ENCODE measurements at places on chromosomes 13 and 19. TPM values are rescaled to one million over a fixed set of nuclear protein-coding genes. Genes with fewer than 3 reads are reported as not detected.
A peak's percentile ranks its signal among the peaks of the same experiment; 100 is the strongest.

DNA sequence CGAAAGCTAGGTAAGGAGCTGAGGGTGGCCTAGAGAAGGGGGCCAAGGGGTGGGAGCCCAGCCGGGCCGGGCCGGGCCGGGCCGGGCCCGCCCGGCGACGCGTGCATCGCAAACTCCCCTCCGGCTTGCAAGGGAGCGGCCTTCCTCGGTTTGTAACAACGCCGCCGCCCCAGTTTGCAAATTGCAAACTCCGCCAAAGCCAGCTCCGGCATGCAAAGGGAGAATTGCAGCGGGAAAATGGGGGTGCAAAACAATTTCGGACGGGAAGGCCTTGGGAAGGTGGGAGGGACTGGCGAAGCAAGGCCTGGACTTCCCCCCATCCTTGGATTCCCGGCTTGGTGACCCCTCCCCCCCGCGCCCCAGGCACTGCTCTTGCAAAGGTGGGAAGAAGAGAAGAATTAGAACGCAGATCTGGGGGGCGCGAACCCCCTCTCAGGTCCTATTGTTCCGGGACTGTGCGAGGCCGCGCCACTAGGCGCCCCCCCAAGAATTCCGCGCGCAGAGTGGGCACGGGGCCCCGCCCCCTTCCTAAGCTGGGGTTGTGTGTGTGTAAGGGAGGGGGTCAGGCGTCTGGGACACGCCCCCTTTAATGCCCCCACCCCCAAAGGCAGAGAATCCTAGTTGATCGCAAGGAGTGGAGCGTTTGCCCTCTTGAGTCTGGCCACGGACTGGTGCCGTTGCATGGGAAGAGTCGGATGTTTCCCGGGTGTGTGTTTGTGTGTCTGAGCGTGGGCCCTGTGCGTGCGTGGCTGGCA is 926 bp downstream of the PRR12 start:
- peaks cover 7% of the 10 kb centered on the region for H3K4me1 ChIP-seq
- H3K36me3 ChIP-seq: peaks cover 32% of the 10 kb centered on the region
- DNase-seq: peak; percentile 74
- H3K27ac ChIP-seq: peak overlapping the region; percentile 92

DNA sequence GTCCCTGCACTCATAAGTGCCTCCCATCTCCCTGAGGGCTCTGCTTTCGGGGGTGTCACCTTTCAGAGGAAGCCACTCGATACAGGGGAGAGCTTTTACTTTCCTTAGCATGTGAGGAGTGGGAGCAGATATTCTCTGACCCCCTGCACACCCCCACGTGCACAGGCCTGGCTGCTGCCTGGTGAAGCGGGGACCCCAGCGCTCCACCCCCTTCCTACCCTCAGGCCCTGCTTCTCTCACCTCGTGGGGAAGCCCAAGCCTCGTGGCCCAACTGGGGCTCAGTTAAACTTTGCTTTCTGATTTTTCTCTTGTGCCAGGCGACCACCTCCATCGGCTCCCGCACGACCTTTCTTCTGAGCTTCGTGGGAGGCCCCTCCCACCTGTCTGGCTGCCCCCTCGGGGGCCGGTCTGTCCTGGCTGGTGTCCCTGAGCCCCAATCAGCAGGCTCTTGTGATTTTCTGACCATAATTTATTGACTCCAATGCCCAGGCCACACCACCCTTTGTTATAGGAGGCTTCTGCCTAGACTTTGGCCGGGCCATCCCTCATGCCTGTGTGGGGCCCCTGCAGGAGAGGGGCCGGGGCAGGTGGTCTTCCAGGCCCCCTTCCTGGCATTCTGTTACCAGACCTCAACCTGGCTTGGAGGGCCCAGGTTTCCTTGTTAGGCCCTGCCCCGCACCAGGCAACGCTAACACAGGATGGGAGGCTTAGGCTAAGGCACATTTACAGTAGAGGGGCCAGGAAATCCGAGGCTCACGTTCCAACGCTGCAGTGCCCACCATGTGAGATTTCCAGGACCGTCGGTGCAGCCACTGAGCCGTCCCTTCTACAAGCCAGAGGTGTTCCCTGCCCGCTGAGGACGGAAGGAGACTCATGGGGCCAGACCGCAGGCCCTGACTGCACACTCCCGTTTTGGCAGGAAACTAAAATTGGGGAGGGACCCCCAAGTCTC is 3.7 kb downstream of the TMED1 start:
- no peak overlapping the region for H3K27ac ChIP-seq
- no peaks in the 10 kb centered on the region for H3K27me3 ChIP-seq
- peaks cover 13% of the 10 kb centered on the region for H3K36me3 ChIP-seq
- H3K4me3 ChIP-seq: no peak overlapping the region
- DNase-seq: no peak

ZNF665 gene
- 1.2 TPM for total RNA-seq

CERS1 gene
- 11.4 TPM for total RNA-seq

ZSCAN4 gene
- total RNA-seq: not detected

DNA sequence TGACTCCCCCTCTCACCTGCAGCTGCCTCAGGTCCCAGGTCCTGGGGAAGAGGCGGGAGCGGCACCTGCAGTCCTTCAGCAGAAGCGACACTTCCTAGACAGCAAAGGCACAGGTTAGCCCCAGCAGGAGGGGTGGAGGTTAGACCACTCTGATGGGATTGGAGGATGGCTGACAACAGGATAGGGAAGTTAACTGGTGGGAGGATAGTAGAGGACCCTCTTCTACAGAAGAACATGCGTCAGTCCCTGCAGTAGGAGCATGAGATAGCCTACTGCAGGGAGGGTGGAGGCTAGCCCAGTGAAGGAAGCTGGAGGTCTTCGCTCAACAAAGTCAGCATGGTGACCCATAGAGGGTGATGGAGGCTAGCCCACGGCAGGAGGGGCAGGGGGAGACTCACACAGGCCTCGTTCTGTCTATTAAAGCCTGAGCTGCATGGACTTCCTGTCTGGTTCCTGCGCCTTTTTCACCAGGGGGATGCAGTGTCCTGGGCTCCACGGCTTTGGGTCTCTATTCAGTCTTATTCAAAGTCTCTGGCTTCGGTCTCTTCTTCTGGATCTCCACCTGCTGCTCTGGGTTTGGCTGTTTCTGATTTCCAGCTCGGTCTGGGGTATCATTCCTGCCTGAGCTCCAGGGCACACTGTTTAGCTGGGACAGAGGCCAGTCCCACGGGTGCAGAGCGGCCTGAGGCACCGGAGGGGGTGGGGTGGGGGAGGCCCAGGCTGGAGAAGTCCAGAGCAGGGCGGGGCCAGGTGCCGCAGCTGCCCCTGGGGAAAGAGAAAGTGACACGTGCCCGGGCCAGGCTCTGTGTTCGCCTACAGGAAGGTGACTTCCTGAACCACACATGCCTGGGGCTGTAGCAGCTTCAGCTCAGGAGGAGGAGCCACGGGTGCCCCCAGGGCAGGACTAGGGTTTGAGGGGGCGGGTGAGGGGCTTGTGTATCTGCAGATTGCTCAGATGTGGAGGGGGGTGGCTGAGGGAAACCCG is 7.3 kb downstream of the IFNL3 start:
- H3K36me3 ChIP-seq: no peaks in the 10 kb centered on the region
- DNase-seq: no peak
- no peak overlapping the region for H3K27ac ChIP-seq
- no peak overlapping the region for H3K4me3 ChIP-seq
- H3K4me1 ChIP-seq: no peaks in the 10 kb centered on the region

GRCh38 chr13:47251771-47252170 is 354.9 kb upstream of the HTR2A start:
- H3K36me3 ChIP-seq: no peaks in the 10 kb centered on the region
- H3K4me3 ChIP-seq: no peak overlapping the region
- no peak for DNase-seq
- H3K27me3 ChIP-seq: peaks cover 22% of the 10 kb centered on the region
- no peak overlapping the region for H3K27ac ChIP-seq

GRCh38 chr13:48448959-48449614 is 36.2 kb upstream of the LPAR6 start:
- no peak overlapping the region for H3K27ac ChIP-seq
- H3K27me3 ChIP-seq: no peaks in the 10 kb centered on the region
- no peaks in the 10 kb centered on the region for H3K4me1 ChIP-seq
- DNase-seq: peak; percentile 39
- no peak overlapping the region for H3K4me3 ChIP-seq

DNA sequence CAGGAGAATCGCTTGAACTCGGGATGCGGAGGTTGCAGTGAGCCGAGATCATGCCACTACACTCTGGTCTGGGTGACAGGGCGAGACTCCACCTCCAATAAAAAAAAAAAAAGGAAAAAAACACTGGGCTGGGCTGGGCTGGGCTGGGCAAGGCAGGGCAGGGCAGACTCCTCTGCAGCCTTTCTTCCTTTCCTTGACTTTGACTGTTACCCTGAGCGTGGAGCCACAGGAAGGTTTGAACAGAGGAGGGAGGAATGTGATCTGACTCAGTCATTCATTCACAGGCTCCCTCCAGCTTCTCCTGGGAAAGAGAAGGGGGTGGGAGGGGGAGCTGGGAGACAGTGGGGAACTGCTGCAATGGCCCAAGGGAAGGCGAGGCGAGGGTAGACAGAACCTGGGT is 2.7 kb upstream of the ACTN4 start:
- no peak overlapping the region for H3K4me3 ChIP-seq
- no peak overlapping the region for H3K27ac ChIP-seq
- no peaks in the 10 kb centered on the region for H3K27me3 ChIP-seq
- no peaks in the 10 kb centered on the region for H3K36me3 ChIP-seq
- no peak for DNase-seq
